Spleen (tissue), 13 donors: ENCODE measurements at places on chromosomes 16 and 17. TPM values are rescaled to one million over a fixed set of nuclear protein-coding genes. Genes with fewer than 3 reads are reported as not detected.

The SEZ6L2 gene
- 2.7 TPM for total RNA-seq

The C16orf54 gene
- total RNA-seq, result 34.6 TPM

The CHST5 gene
- 0.20 TPM for total RNA-seq

The GSG1L gene
- not detected for total RNA-seq

The TSR1 gene
- total RNA-seq, result 30.4 TPM

The CCDC102A gene
- total RNA-seq, result 7.7 TPM

The TLCD3A gene
- 4.4 TPM for total RNA-seq

DNA sequence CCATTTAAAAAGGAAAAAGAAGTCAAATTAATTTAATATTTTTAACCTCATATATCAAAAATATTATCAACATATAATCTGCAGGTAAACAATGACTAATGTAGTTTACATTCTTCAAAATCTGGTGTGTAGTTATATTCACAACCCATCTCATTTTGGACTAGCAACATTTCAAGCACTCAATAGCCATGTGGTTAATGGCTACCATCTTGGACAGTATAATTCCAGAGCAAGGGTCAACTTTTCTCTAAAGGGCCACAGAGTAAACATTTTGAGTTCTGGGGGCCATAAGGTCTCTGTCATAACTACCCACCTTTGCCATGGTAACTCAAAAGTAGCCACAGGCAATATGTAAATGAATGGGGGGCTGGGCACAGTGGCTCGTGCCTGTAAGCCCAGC lies 153.9 kb downstream of the PARN start:
- no peak overlapping the region for H3K4me3 ChIP-seq
- H3K4me1 ChIP-seq, result no peaks in the 10 kb centered on the region
- H3K27me3 ChIP-seq, result no peaks in the 10 kb centered on the region
- H3K27ac ChIP-seq, result no peak overlapping the region
- no peak for DNase-seq
- peaks cover 49% of the 10 kb centered on the region for H3K36me3 ChIP-seq

DNA sequence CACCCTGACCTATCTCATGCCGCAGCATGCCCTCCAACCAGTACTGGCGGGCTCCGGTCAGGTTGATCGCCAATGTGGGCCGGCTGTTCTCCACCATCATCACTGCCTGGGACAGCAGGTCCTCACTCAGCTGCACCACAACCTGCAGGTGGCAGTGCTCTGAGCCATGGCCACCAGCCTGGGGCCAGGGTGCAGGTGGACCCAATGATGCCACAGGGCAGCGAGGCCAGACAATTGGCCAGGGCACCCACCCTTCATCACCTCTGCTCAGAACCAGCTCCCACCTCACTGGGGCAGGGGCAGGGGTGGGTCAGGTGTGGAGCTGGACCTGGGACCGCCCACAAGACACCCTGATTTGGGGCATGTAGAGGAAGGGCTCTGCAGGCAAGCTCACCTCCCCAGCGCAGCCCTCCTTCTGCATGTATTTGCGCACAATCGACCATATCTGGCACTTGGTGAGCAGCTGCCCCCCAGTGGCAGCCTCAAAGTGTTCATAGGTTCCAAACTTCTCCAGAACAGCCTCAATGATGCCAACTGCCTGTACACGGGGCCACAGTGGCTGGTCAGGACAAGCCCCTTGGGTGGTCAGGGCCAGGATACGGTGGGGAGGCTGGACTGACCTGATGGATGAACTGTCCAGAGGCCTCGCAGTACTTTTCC lies 4.2 kb downstream of the MATCAP1 start:
- H3K36me3 ChIP-seq, result no peaks in the 10 kb centered on the region
- H3K4me3 ChIP-seq, result no peak overlapping the region
- peaks cover 28% of the 10 kb centered on the region for H3K4me1 ChIP-seq
- no peak for DNase-seq
- H3K27me3 ChIP-seq, result peaks cover 4% of the 10 kb centered on the region
- H3K27ac ChIP-seq, result no peak overlapping the region

DNA sequence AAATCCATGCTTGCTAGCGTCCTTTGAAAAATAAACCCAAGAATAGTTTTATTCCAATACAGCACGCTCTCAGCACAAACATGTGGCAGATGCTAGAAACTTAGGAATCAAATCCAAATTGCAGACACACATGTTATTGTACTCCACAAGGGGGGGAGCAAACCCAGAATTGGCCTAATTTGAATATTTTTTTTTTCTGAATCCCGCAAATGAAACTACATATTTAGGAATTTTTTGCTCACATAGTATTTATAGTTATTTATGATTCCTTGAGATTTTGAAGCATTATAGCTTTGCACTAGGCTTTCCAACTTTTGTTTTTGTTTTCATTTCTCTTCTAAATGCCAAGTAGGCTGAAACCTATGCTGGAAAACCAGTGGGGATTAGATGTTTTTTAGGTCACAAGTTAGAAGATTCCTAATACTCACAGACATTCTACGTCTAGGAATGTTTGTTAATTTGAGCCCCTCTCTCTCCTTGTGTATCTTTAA lies 59.3 kb upstream of the CDH11 start:
- H3K27me3 ChIP-seq, result no peaks in the 10 kb centered on the region
- no peak overlapping the region for H3K27ac ChIP-seq
- no peak for DNase-seq
- H3K4me1 ChIP-seq, result no peaks in the 10 kb centered on the region
- H3K36me3 ChIP-seq, result no peaks in the 10 kb centered on the region
- H3K4me3 ChIP-seq, result no peak overlapping the region

DNA sequence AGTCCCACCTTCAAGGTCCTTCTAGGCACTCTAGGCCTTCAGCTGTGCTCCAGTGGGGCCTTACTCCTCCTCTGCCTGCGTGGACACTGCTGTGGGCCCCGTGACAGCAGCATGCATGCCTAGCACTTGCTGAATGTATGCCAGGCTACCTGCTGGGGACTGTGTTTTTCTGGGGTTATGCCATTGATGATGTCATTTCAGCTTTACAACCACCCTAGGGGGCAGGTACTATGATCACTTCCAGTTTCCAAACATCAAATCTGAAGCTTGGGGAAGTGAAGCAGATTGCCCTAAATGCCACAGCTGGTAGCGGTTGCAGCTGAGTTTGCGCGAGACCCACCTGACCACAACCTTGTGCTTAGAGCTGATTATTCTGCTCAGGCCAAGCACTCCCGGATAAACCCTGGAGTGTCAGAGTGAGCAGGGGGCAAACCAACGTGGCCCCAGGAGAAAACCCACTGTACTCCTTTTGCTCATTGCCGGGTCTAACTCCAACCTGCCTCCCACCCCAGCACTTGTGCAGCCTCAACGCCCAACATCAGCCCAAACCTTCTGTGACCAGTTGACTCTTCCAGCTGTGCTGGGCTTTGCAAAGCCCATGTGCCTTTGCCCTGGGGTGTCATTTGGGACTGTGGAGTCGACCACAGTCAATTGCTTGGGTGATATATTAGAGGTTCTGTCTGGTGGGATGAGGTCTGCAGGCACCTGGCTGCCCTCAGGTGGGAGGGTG lies 168.4 kb downstream of the ENGASE start:
- no peak for DNase-seq
- H3K4me3 ChIP-seq, result no peak overlapping the region
- H3K27me3 ChIP-seq, result no peaks in the 10 kb centered on the region
- no peak overlapping the region for H3K27ac ChIP-seq

GRCh38 chr17:61967729-61968128 lies 39.9 kb upstream of the INTS2 start:
- no peaks in the 10 kb centered on the region for H3K27me3 ChIP-seq
- no peak for DNase-seq
- H3K4me3 ChIP-seq, result no peak overlapping the region
- H3K4me1 ChIP-seq, result no peaks in the 10 kb centered on the region
- no peak overlapping the region for H3K27ac ChIP-seq

- no peak overlapping the region for H3K4me3 ChIP-seq
- no peaks in the 10 kb centered on the region for H3K4me1 ChIP-seq
- H3K36me3 ChIP-seq, result no peaks in the 10 kb centered on the region
- H3K27ac ChIP-seq, result no peak overlapping the region
Observed at GRCh38 chr16:85210423-85211169, 98.3 kb upstream of the CIBAR2 start.

- H3K27ac ChIP-seq, result no peak overlapping the region
- H3K4me1 ChIP-seq, result no peaks in the 10 kb centered on the region
- peaks cover 23% of the 10 kb centered on the region for H3K27me3 ChIP-seq
Observed at GRCh38 chr17:34886831-34887230, 74.4 kb downstream of the CCT6B start.

- H3K27ac ChIP-seq, result no peak overlapping the region
- no peak for DNase-seq
- H3K36me3 ChIP-seq, result no peaks in the 10 kb centered on the region
- no peak overlapping the region for H3K4me3 ChIP-seq
Observed at GRCh38 chr16:73216932-73217331, 169.0 kb upstream of the ZFHX3 start.

- H3K27me3 ChIP-seq, result no peaks in the 10 kb centered on the region
- peaks cover 9% of the 10 kb centered on the region for H3K36me3 ChIP-seq
- peaks cover 7% of the 10 kb centered on the region for H3K4me1 ChIP-seq
- H3K4me3 ChIP-seq, result peak overlapping the region; percentile 75
- no peak for DNase-seq
- peak overlapping the region; percentile 80 for H3K27ac ChIP-seq
Observed at GRCh38 chr17:63740464-63741142, 996 bp downstream of the STRADA start.

DNA sequence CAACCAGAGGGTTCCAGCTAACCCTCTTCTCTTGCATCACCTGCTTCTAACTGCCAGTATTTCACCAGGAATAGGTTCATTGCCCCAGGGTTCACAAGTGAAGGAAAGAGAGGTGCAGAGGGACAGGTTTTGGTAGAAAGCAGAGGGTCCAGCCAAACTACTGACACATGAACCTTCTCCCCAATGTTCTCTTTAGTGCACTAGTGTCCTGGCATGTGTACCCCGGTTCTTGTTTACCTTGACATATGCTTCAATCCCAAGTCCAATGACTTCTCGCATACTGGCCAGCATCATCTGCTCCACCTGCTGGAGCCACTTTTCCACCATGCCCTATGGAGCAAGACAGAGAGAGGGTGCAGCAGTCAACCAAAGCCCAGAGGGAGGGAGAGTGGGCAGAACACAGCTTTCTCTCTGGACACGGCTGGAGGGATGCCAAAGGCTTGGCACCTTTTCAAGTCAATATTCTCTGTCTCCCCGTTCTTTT lies 90.6 kb downstream of the DNAH3 start:
- no peaks in the 10 kb centered on the region for H3K4me1 ChIP-seq
- H3K4me3 ChIP-seq, result no peak overlapping the region
- no peaks in the 10 kb centered on the region for H3K36me3 ChIP-seq
- DNase-seq, result no peak
- peaks cover 2% of the 10 kb centered on the region for H3K27me3 ChIP-seq

- peak overlapping the region; percentile 53 for H3K27ac ChIP-seq
- no peaks in the 10 kb centered on the region for H3K27me3 ChIP-seq
- H3K4me3 ChIP-seq, result no peak overlapping the region
- peaks cover 4% of the 10 kb centered on the region for H3K4me1 ChIP-seq
- no peaks in the 10 kb centered on the region for H3K36me3 ChIP-seq
Observed at GRCh38 chr16:86932130-86932982, 354.0 kb downstream of the FOXL1 start.

- H3K27ac ChIP-seq, result no peak overlapping the region
- H3K36me3 ChIP-seq, result no peaks in the 10 kb centered on the region
- no peak overlapping the region for H3K4me3 ChIP-seq
Observed at GRCh38 chr17:9071016-9071415, 49.7 kb downstream of the NTN1 start.

DNA sequence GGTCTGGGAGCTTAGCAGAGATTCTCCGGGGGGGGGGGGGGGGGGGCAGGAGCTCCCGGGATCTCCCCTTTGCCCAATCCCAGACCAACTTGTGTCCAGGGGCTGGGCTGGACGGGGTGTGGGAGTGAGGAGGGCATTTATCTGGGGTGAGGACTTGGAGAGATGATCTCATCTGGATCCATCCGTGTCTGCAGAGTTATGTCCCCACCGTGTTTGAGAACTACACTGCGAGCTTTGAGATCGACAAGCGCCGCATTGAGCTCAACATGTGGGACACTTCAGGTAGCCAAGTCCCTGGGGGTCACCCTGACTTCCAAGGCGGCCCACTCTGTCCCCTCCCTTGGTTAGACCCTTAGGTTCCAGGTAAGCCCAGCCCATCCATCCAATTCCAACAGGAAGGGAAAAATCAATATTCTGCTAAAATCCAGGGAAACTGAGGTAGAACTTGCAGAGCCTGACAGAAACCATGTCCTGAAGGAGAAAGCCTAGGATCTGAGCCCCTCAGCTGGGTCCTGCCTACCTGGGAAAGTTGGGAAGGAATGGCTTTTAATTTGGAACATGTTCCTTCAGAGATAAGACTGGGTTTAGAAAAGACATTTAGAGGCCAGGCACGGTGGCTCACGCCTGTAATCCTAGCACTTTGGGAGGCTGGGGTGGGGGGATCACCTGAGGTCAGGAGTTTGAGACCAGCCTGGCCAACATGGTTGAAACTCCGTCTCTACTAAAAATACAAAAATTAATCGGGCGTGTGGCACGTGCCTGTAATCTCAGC lies 921 bp downstream of the RND2 start:
- H3K27ac ChIP-seq, result no peak overlapping the region
- no peaks in the 10 kb centered on the region for H3K27me3 ChIP-seq
- DNase-seq, result no peak
- no peaks in the 10 kb centered on the region for H3K36me3 ChIP-seq
- H3K4me3 ChIP-seq, result no peak overlapping the region
- peaks cover 16% of the 10 kb centered on the region for H3K4me1 ChIP-seq

- H3K27ac ChIP-seq, result peak within 1 kb of the TSS; percentile 94
- H3K27me3 ChIP-seq, result peaks cover 20% of the 10 kb centered on the region
- peaks cover 11% of the 10 kb centered on the region for H3K4me1 ChIP-seq
- H3K36me3 ChIP-seq, result peaks cover 13% of the 10 kb centered on the region
- peak; percentile 98 for DNase-seq
Observed at GRCh38 chr16:86554917-86555703, at the start of gene MTHFSD. Gene MTHFSD, minus strand, starts transcription at chr16:86555235. Its CDS starts 51 bp downstream, at chr16:86555184.

DNA sequence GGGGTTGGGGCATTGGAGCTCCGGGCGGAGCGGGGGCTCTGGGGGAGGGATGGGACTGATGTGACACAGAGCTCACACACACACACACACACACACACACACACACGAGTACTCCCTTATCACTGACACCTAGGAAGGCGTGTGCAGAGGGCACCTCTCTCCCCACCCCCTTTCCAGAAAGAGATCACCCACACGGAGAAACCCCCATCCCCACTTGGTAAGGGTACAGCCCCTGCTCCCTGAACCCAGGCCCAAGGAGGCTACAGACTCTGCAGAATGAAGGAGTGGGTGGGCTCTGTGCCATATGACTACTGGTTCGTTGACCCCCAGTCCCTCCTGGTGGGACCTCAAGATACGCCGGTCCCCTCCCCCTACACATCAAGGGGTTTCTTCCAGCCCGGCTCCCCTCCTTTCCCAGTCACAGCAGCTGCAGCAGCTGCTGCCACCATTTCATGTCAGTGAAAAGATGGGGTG lies 8.7 kb upstream of the ARHGAP23 start:
- H3K4me3 ChIP-seq, result no peak overlapping the region
- H3K27ac ChIP-seq, result no peak overlapping the region
- H3K36me3 ChIP-seq, result no peaks in the 10 kb centered on the region
- H3K4me1 ChIP-seq, result peaks cover 64% of the 10 kb centered on the region

DNA sequence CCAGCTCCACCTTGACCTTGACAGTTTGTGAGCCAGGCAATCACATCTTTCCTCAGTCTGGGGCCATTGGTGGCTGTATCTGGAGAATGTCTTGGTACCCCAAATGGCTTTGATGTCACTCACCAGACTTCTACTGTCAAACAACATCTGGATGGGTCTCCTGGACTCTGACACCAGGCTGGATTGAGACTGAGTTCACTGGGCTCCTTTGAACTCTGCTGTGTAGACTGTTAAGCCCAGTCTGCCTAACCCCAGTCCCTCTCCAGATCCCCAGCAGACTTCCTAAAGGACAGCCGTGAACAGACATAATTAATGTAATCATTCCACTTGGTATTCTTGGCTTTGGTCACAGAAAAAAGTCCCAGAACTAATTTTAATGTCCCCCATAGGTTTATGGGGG lies 84.1 kb upstream of the KIFC3 start:
- no peak overlapping the region for H3K4me3 ChIP-seq
- DNase-seq, result peak; percentile 17
- H3K27me3 ChIP-seq, result peaks cover 44% of the 10 kb centered on the region
- H3K36me3 ChIP-seq, result no peaks in the 10 kb centered on the region
